NCI-H2029 (cell line): ENCODE measurements at places on chromosomes 4 and X.

- no peak for DNase-seq
Observed at GRCh38 chrX:123140454-123140853, 43.6 kb upstream of the GRIA3 start.

GRCh38 chr4:171928336-171928735, 115.1 kb downstream of the GALNTL6 start:
- DNase-seq, result no peak

DNA sequence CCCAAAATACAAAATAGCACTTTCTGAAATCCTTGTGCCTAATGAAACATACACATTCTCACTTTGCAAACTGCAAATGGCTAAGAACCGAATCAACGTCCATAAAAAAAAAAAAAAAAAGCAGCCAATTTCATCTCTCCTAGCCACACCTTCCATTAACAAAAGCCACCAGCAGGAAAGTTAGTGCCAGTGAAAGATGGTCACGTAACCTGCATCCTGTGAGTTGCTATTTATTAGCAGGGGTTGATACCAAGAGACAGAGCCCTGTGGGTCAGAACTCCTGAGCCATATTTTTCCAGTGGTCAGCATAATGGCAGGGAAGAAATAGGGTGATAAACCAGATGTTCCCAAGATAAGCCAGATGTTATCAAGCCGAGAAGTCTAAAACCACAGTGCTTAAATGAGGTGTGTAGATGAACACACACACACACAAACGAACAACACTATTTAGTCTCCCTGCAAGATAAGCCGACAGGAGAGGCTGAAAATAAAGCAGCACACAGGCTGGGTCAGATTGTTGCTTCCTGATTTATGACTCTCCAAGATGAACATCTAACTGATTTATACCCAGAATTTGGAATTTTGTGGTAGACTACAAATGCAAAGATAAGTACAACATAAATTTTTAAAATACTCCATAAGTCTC, 11.5 kb downstream of the PPARGC1A start:
- no peak for DNase-seq

DNA sequence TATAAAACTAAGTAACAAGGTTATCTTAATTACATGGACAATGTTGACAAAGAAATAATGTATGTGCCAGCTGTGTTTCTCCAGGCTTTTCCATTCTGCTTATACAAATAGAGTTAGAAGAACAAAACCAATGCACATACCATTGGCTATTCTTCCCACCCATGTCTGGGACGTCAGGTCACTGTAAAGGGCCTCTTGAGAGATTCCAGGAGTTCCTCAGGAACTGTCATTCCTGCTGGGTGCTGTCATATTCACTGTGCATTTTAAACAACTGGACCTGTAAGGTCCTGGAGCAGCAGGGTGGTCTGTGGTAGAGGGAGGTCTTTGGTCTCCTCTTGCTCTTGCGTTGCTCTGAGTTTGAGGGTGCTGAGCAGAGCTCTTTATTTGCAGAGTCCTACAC, 74.6 kb upstream of the AP1S2 start:
- no peak for DNase-seq

DNA sequence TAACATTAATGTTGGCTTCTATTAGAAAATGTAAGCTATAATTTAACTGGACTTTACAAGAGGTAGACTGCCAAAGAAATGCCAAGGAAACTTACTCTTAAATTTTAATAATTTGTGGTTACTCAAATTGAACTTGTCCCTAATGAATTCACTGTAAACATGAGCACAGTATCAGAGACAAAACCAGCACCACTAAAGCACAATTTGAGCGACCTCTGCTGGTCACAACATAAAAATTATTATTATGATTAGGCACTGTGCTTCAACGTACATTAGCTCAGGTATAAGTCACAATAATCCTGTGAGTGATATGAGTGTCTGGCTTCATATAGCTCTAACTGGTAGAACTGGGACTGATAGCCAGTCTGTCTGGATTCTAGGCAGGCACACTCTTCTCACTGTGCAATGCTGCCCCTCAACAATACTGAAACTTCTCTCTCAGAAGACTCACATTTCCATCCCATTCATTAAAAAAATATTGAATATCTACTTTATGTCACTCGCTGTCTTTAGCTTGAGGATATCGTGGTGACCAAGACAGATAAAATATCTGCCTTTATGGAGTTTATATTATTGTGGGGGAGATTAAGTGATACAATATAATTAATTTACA, 8.0 kb downstream of the NUDT6 start:
- no peak for DNase-seq

- no peak for DNase-seq
Observed at GRCh38 chrX:37287741-37288444, 61.3 kb upstream of the PRRG1 start.

DNA sequence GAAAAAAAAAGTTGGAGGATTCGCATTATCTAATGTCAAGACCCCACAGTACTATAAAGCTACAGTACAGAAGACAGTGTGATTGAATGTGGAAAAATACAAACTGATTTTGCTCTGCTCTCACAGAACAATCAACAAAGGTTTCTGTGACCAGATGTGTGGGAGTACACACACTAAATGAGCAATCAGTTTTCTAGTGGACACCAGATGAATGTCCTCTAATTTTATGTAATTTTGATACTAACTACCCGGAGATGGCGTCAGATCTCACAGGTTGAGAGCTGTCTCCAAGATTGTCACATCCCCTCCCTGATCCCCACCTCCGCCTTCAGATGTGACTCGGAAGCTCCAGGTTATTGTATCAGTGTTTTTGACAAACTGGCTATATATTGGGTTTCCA, 81.9 kb upstream of the HUWE1 start:
- no peak for DNase-seq

DNA sequence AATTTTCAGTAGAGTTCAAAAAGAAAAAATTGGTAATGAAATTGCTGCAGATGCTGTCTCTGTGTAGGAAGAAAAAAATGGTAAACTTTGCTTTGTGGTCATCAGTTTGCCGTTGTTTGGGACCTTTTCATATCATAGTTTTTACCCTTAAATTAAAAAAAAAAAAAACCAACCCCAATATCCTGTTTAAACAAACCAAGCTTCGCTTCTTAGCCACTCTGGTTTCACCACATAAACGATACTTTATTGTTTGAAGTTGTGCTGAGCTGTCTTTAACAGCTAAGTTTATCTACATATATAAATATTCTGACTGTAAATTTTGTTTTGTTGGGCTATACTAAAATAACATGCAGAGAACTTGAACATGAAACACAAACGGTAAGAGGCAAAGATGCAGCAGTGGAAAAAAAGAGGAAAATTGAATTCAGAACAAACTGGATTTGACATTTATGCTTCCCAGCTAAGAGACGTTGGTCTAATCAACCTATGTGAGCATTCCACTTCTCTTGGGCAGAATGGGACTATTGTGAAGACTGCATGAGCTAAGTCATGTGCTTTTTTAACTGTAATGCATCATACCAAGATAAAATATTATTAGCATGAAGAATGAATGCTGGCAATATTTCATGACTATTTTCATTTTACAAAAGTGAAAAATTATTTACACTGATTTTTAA, 15.7 kb upstream of the H2AZ1 start:
- DNase-seq, result no peak

GRCh38 chr4:26682436-26682835, 98.6 kb downstream of the TBC1D19 start:
- DNase-seq, result no peak
